ENCODE measurements at places on chromosomes 6 and 20. TPM values are rescaled to one million over a fixed set of nuclear protein-coding genes. Genes with fewer than 3 reads are reported as not detected.

The SPEF1 gene
- total RNA-seq, result 0.12 TPM

The RIPOR2 gene
- total RNA-seq, result 5.4 TPM

The TAP2 gene
- 21.3 TPM for total RNA-seq

The SHLD1 gene
- total RNA-seq, result 2.5 TPM

The RTF2 gene
- total RNA-seq, result 85.5 TPM

The ASIP gene
- not detected for total RNA-seq

The MAP3K7 gene
- 26.7 TPM for total RNA-seq

The NKX2-4 gene
- not detected for total RNA-seq

The SCUBE3 gene
- 9.2 TPM for total RNA-seq

The FANCE gene
- total RNA-seq, result 4.0 TPM

The SCRT2 gene
- not detected for total RNA-seq

The TRIM38 gene
- 10.2 TPM for total RNA-seq

The TNF gene
- not detected for total RNA-seq

The RSPH4A gene
- 0.19 TPM for total RNA-seq

The COL9A3 gene
- total RNA-seq, result 0.26 TPM

The AHI1 gene
- 34.6 TPM for total RNA-seq

The CLPSL2 gene
- not detected for total RNA-seq

The ROS1 gene
- total RNA-seq, result not detected

The SMPDL3A gene
- 6.6 TPM for total RNA-seq

The TINAG gene
- not detected for total RNA-seq

The TMC2 gene
- not detected for total RNA-seq

The NPEPL1 gene
- 21.0 TPM for total RNA-seq

The TRIM31 gene
- not detected for total RNA-seq

The RRP36 gene
- 100.0 TPM for total RNA-seq

The BHLHE23 gene
- total RNA-seq, result not detected

The TAF11 gene
- total RNA-seq, result 18.7 TPM

The HLA-DQA1 gene
- total RNA-seq, result 0.40 TPM

The SLC4A11 gene
- total RNA-seq, result 0.26 TPM

The MROH8 gene
- 1.6 TPM for total RNA-seq

The TUBB2A gene
- 49.3 TPM for total RNA-seq

The GRM1 gene
- total RNA-seq, result 0.13 TPM

The ACTL10 gene
- total RNA-seq, result 2.6 TPM
